Kidney (tissue), 22 donors: ENCODE measurements at places on chromosomes 2 and 18. TPM values are rescaled to one million over a fixed set of nuclear protein-coding genes. Genes with fewer than 3 reads are reported as not detected.

Gene MAP3K2
- 4.9 TPM for polyA plus RNA-seq

- no peak for DNase-seq
These were observed 53.9 kb downstream of the PRKRA start for GRCh38 chr2:178397002-178397605.

GRCh38 chr2:191064590-191064989, 50.6 kb upstream of the STAT1 start:
- no peak for DNase-seq

DNA sequence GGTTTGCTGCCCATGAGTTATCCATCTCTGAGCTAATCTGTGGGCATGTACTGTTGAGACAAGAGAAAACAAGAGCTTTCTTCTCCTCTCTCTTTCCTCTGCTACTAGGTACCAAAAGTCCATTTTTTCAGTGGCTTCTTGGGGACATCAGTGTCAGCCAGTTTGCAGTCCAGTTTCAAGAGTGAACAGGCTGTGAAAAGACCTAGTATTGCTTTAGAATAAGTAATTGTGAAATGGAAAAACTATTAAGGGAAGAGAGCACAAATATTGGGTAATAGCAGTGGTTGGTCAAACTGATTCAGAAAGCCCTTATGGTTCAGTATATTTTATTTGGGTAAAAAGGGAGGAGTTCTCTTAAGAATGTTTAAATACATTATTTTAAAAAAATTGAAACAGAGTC, 33.0 kb upstream of the MEP1B start:
- DNase-seq: no peak

GRCh38 chr2:74528600-74529356, 728 bp downstream of the AUP1 start:
- no peak for DNase-seq
